Activated T-cell treated with anti-CD3 and anti-CD28 coated beads, Interleukin-2, amount 50 U/mL, for 4 hours (primary cell): ENCODE measurements at places on chromosomes 16 and 17. TPM values are rescaled to one million over a fixed set of nuclear protein-coding genes. Genes with fewer than 3 reads are reported as not detected.
A peak's percentile ranks its signal among the peaks of the same experiment; 100 is the strongest.

TP53TG3C gene
- not detected for total RNA-seq

PLLP gene
- not detected for total RNA-seq

TNFSF13 gene
- total RNA-seq = 0.98 TPM

ZNF747 gene
- 15.4 TPM for total RNA-seq

RTN4RL1 gene
- total RNA-seq = 1.0 TPM

TBC1D16 gene
- 2.2 TPM for total RNA-seq

NME3 gene
- 37.4 TPM for total RNA-seq

DNA sequence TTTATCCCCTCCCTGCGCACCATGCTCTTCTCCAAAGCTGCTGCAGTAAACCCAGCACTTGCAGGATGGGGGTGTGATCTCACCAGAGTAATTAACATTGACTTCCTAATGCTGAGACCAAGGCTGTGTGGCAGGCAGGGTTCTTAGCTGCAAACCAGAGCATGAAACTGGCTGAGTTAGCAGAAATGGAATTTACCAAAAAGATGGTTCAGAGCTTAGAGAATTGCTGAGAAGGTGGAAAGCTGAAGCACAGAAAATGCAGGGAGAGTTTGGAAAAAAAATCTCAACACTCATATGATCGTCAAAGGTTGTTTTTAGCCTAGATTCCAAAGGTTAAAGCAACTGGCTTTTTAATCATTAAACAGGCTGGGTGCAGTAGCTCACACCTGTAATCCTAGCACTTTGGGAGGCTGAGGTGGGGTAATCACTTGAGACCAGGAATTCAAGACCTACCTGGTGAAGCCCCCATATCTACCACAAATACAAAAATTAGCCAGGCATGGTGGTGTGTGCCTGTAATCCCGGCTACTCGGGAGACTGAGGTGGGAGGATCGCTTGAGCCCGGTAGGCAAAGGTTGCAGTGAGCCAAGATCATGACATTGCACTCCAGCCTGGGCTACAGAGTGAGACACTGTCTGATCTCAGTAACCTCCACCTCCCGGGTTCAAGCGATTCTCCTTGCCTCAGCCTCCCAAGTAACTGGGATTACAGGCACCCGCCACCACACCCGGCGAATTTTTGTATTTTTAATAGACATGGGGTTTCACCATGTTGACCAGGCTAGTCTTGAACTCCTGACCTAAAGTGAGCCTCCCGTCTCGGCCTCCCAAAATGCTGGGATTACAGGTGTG, 6.0 kb upstream of the TXNDC11 start:
- DNase-seq = no peak

DNA sequence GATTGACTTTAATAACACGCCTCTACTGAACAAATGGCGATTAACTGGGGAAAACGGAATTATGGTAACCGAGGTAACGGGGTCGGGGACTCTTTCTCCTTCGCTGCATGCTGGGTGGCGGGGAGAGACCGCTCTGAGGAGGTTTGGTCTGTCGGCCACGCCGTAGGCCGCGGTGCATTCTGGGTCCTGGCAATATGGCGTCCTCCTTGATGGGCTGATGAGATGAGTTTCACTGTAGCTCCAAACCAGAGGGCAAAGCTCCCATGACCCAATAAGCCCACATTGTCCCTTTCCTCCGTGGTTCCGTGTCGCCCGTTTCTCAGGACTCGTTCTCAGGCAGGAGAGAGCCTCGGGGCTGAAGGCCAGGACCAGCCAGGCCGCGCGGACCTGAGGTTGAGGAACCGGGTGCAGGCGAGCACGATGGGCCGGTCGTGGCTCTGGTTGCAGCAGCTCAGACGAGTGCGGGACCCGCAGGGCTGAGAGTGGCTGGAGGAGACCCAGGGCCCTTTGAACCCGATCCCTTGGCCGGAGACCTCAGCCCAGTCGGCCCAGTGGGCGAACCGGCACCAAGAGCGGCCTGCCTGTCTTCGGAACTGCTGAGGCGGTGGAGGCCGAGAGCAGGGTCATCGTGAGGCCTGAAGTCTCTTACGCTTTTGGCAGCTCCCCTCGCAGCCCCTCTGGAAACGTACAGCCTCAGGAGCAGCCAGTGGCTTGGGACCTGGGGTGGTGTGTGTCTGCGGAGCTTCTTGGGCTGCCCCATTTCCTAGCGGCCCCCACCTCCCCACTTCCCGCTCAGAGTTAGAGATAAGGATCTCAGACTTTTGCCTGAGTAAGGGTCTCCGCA, at the start of gene RPTOR:
TSS of gene RPTOR (plus strand) at position 184 of the 844 bp plus-strand sequence. CDS start 792 bp downstream, outside the sequence.
- DNase-seq = peak; percentile 83

GRCh38 chr16:78500659-78501270, 401.3 kb downstream of the WWOX start:
- DNase-seq = no peak

- no peak for DNase-seq
These were observed 76.8 kb downstream of the TUBD1 start for GRCh38 chr17:59815965-59816364.

DNA sequence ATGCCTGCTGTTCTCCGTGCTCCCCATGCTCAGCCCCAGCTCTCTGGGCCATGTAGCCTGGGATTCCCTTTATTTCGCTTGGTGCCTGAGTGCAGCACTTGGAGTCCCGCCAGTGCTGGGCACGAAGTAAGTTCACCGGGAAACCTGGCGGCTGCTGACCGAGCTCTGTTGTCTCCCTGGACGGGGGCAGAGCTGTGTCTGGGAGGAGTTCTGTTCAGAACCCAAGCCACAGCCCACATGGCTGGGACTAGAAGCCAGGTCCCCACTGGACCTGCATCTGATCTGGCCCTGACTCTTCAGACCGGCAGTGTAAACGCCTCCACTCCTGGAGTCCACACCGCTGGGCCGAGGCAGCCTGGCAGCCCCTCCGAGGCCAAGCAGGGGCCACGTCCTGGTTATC, 37.5 kb upstream of the CIBAR2 start:
- no peak for DNase-seq

GRCh38 chr17:17391668-17392370, 85.0 kb upstream of the MED9 start:
- peak; percentile 47 for DNase-seq
